ENCODE measurements at places on chromosomes 5 and 9.

DNA sequence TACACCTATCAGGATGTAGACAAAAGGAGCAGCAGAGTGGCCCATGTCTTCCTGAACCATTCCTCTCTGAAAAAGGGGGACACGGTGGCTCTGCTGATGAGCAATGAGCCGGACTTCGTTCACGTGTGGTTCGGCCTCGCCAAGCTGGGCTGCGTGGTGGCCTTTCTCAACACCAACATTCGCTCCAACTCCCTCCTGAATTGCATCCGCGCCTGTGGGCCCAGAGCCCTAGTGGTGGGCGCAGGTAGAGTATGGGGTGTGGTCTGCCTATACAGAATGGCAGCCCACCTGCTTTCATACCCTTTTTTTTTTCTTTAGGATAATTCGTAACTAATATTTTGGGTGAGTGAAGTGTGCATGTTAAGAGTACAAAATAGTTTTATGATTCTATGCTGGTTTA, 1.1 kb downstream of the SLC27A6 start:
- DNase-seq, result no peak

- peak; percentile 30 for DNase-seq
These were observed 154.2 kb upstream of the DAB2 start for GRCh38 chr5:39578887-39579497.

- DNase-seq, result no peak
These were observed 506.7 kb upstream of the CDH18 start for GRCh38 chr5:20494706-20495105.

- DNase-seq, result no peak
These were observed 350.0 kb downstream of the DEPDC1B start for GRCh38 chr5:60349891-60350415.

GRCh38 chr5:174172152-174172551, 126.6 kb downstream of the NSG2 start:
- DNase-seq, result no peak

DNA sequence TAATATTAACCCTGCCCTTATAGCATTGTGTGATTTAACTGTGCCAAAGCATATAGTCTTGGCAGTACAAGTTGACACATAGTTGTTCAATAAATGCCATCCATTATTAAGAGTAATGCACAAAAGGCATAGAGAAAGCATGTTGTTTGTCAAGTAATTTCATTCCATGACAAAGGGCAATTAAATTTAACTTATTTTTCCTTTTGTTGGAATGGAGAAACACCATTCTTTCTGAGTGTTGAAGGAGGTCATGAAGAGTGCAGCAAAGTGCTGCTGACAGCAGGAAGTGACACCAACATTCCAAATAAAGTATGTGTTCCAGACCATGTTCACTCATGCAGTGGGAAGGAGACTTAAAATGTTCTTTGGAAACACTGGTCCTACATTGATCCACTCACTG, 29.1 kb downstream of the ANKDD1B start:
- DNase-seq, result peak; percentile 8

- DNase-seq, result no peak
These were observed 48.4 kb downstream of the ADAMTS16 start for GRCh38 chr5:5188376-5189050.

DNA sequence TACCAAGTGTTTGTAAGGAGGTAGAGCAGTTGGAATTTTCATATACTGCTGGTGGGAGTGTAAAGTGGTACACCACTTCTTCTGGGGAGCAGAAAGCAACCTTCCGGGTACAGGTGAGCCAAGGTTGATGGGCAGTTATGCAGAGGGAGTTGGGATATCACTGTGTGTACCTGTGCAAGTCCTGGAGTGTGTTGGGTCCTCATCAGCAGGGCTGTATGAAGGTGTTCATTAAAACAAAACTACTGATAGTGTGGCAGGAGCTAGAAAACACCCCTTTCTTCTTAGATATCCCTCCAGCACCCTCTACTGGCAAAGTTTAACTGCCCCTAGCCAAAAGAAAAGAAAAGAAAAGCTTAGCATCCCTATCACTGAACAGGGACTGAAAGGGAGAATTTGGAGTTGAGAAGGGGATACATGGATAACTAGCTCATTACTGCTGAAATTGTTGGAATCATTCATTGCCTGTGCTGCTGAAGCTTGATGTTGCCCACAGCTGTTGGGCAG, 10.7 kb downstream of the MARCHF6 start:
- DNase-seq, result no peak

DNA sequence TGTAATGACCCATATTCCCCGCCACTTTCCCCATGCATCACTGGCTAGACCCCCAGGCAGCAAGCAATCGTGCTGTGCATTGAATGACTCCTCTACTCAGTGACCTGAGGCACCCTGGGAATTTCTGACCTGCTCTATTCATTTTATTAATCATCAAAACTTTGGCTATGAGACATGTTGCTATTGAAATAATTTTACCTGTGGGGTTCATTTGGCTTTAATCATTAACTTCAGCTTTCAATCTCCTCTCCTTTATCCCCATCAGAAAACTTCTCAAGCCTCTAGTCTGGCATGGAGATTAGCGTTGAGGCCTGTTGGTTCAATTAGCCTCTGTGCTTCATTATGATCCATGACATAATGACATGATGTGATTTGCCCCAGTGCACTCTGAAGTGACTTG, 429.0 kb downstream of the ZNF608 start:
- DNase-seq, result no peak

- no peak for DNase-seq
These were observed 360.7 kb upstream of the CDH10 start for GRCh38 chr5:25005431-25005830.

GRCh38 chr9:89278997-89279739, 31.8 kb upstream of the CKS2 start:
- peak; percentile 60 for DNase-seq

DNA sequence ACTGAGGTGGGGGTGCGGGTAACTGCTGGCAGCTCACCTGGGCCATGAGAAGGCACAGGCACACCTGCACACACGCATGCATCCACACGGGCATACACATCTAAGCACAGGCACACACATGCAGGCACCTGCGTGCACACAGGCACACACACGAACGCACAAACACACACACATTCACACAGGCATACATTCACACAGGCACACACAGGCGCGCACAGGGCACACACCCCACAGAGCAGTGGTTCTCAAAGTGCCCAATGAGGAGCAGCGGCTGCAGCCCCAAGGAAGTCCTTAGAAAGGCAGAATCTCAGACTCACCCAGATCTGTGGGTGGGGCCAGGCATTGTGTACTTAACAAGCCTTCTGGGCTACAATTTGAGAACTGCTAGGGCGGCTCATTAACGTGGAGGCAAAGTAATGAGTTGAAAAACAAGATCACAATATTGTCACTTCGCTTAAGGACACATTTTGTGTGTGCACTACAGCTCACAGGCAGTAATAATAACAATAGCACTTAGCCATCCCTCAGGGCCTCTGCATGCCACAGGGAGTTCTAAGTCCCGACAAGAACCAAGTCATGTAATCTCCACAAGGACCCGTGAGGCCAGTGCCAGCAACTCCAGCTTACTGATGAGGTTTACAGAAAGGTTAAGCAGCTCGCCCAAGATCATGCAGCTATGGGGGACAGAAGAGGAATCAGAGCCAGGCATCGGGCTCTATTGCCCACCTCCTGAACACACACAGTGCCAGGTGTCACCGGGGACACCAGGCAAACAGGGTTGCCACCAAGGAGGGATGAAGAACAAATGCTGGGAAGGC, 91.6 kb downstream of the ROR2 start:
- DNase-seq, result no peak

- no peak for DNase-seq
These were observed 8.5 kb upstream of the MEIKIN start for GRCh38 chr5:131953969-131954368.
